Large intestine (tissue), 12 donors: ENCODE measurements at places on chromosomes 3 and 15. TPM values are rescaled to one million over a fixed set of nuclear protein-coding genes. Genes with fewer than 3 reads are reported as not detected.

- no peak for DNase-seq
Observed at GRCh38 chr3:151841801-151842200, 27.9 kb downstream of the AADAC start.

DNA sequence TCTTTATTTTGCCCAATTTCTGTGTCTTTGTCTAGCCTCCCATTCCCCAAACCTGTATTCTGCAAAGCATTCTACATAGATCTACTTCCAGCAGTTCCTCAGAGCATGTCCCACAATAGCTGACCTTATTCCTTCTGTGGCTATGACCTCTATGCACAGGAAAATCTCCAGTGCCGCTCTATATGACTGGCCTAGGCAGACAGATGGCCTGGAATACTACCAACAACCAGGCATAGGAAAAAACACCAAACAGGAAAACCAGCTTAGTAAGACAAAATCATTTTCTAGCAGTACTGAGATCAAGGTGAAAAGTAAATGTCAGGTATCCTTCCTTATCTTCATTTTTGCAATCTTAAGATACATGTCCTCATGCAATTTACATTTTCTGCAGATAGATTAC lies 1115.0 kb downstream of the IGSF11 start:
- no peak for DNase-seq

The SAMMSON gene
- polyA plus RNA-seq, result 0.09 TPM

GRCh38 chr15:62477929-62478328 lies 312.8 kb upstream of the C2CD4B start:
- no peak for DNase-seq

The SEC61A1 gene
- polyA plus RNA-seq, result 176 TPM

- no peak for DNase-seq
Observed at GRCh38 chr15:77720655-77721054, 87.9 kb upstream of the LINGO1 start.

The SHC4 gene
- polyA plus RNA-seq, result 1.7 TPM

The C2CD4A gene
- polyA plus RNA-seq, result 3.6 TPM

DNA sequence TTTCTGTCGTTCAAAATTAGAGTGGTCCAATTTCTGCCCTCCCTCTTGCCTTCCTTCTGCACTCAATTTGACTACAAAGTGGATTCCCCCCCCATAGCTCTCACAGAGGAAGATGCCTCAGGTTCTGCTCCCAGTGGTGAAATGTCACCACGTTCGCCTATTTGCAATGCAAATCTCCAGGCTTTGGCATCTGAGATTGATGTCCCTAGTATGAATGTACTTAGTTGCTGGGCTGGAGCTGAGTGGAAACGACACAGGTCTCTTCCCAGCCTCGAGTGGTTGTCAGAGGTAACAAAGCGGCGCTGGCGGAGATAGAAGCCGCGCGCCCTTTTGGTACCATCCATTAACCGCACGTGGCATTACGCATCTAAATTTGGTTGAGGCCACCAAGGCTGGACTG lies 860.1 kb downstream of the MCTP2 start:
- no peak for DNase-seq

DNA sequence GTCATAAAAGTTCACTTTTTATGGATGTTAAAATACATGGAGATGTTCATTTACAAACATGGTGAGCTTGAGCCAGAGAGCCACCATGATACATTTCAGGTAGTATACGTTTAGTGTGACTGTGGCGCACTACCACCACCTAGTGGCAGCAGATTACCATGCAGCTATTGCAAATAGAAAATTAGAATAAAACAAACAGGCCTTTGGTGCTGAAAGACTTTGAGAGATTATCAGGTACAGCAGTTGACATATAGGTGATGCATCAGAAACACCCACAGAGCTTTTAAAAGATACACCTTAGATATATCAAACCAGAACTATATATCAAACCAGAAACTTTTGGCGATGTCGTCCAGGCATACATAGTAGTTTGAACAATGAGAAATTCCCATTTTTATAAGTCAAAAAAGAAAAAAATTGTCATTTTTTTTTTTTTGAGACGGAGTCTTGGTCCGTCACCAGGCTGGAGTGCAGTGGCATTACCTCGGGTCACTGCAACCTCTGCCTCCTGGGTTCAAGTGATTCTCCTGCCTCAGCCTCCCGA lies 42.0 kb upstream of the ICE2 start:
- peak; percentile 45 for DNase-seq

The TBC1D23 gene
- polyA plus RNA-seq, result 37.1 TPM

DNA sequence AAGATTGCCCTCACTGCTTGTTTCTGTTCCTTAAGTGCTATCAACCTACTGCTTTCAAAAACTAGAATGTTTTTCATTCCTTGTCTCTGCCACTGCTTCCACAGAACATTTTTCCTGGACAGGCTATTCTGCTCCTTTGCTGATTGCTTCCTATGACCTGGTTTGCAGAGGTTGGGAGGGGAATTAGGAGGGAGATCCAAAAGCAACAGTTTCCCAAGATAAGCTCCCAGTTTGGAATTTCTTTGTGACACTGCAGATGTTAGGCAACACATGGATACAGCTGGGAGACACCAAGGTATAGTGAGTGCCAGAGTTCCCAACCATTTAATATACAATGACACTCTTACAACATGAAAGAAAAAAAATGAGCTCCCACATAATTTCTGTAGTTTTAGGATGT lies 1036.5 kb downstream of the ROBO2 start:
- no peak for DNase-seq

DNA sequence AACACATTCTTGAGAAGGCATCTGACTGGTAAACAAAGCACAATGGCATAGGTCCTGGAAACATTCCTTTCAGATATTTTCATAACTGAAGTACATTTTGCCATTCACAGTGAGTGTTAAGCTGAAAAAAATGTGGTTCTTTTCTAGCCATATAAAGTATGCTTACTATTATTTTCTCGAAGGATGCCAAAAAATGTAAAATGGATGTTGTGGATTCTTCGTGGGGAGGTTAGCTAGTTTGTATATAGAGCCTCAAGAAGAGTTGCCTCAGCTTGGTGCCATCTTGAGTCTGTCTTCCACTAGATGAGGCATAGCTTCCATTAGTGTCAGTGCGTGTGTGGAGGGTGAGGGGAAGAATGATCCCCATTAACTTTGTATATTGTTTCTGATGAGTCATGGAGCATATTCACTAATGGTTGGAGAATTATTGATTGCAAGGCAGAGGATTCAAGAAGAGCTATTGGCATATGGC lies 4.1 kb downstream of the MBNL1 start:
- DNase-seq, result peak; percentile 33

The SH2D7 gene
- 2.6 TPM for polyA plus RNA-seq
